ENCODE measurements at places on chromosomes 5 and 9.
A peak's percentile ranks its signal among the peaks of the same experiment; 100 is the strongest.

- DNase-seq: no peak
Measured at GRCh38 chr5:21254161-21254560, 1266.2 kb upstream of the CDH18 start.

DNA sequence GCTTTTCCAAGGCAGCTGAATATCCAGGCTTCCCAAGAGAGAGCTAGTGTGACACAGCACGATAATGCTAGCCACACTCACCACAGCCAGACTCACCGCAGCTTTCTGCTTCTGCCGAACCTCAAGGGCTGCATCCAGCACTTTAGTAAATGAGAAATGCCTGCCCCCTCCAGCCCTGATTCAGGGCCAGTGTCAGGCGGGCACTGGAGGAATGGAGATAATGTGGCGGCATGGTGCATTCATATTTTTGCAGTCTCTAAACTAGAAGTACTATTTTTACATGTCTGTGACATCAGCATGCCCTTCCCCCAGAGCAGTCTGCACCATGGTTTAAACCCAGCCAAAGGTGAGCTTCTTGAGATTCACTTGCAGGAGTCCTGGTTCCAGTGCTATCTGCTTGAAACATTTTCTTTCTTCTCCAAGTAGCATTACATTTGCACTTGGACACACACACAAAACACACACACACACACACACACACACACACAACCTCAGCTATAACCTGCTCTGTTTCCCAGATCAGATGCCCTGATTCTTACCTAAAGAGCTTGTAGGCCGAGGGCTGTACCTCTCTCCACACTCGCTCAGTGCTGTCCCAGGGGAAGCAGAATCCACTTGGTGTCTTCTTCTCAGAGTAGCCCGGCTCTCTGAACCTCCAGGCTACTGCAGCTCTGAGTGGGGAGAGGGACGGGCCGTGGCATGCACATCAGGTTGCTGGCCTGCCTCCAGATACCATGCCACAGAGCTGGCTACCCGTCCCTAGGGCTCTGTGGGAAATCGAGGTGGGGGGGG lies at the start of gene FGF1:
TSS of gene FGF1 (minus strand) at position 673 of the 792 bp plus-strand sequence. CDS start 71,963 bp downstream, outside the sequence.
- DNase-seq: peak; percentile 49

- DNase-seq: no peak
Measured at GRCh38 chr5:143198332-143198731, 205.2 kb downstream of the NR3C1 start.

DNA sequence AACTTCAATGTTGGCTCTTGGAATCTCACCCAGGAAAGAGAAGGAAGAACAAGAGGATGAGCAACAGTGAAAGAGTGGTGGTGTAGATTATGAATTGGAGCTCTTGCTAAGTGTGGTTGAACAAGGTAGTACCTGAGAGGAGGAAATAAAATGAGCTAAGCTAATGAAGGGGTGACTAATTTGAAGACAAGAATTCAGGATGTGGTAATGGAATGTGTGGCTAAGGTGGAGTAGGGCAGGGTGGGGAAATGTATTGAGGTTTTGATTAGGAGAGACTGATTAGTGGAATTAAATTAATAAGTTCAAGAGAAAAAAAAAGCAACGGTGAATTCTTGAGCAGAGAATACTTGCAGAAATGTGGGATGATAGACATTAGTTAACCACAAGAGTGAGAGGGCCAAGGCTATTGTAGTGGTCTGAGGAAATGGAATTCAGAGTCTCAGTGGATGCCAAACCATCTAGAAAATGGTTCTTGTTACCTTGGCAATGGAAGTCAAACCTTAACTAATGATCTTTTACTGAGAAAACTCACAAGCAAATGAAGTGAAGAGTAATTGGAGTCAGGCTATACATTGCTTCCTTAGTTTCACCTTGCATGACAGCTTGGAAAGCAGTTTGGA lies 648.3 kb upstream of the ZNF608 start:
- DNase-seq: peak; percentile 77

- DNase-seq: no peak
Measured at GRCh38 chr5:170221327-170221741, 11.5 kb upstream of the C5orf58 start.

- DNase-seq: no peak
Measured at GRCh38 chr9:103116246-103116645, 121.1 kb downstream of the CYLC2 start.

- no peak for DNase-seq
Measured at GRCh38 chr9:14838701-14839100, 71.5 kb downstream of the FREM1 start.

DNA sequence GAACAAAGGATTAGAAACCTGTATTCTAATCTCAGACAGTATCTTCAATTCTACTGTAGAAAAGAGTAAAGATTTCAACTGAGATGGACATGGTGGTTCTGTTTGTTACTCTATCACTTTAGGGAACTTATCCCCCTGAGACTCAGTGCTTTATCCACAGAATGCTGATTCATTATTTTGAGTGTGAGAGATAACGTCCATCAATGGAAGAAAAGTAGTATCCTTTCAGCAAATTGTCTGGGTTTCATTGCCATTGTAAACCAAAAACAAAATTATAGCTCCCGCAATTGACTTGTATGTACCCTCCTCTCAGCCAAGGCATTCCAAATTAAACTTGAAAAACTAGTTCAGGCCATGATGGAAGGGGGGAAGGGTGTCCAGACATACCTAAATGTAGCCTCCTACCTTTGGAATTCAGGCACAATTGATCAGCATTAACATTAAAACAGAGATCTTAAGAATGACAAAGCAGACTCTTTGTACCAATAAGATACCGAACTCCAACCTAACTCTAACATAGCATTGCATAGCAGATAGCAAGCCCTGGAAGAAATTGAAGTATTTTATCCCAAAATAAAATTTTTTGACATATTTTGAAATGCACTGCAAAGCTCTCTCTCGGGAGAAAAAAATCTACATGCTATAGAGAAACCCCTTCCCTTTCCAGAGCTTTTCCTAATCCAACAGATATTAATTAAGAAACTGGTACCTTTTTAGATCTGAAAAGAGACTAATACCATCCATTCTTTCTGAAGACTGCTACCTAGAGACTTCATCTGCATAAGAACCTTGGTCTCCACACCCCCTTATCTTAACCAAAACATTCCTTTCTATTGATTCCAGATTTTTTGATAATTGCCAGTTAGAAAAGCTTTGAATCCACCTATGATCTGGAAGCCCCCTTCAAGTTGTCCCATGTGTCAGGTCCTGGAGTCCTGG lies 1055.7 kb downstream of the PTPRD start:
- no peak for DNase-seq

DNA sequence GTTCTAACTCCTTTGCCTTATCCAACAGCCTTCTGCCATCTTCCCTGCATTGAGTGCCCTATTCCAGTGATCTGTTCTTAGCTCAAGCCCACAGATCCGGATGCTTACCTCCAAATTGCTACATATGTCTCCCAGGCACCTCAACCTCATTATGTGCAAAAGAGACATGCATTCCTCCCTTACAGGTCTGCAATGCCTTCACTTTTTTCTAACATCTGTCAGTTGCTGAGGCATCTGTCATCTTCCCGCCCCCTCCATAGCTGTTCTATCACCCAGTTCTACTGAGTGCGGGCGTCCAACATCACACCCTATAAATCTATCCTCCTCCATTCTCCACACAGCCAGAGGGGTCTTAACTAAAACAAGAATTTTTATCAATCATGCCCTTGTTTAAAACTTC lies 20.1 kb downstream of the NMRK1 start:
- no peak for DNase-seq

DNA sequence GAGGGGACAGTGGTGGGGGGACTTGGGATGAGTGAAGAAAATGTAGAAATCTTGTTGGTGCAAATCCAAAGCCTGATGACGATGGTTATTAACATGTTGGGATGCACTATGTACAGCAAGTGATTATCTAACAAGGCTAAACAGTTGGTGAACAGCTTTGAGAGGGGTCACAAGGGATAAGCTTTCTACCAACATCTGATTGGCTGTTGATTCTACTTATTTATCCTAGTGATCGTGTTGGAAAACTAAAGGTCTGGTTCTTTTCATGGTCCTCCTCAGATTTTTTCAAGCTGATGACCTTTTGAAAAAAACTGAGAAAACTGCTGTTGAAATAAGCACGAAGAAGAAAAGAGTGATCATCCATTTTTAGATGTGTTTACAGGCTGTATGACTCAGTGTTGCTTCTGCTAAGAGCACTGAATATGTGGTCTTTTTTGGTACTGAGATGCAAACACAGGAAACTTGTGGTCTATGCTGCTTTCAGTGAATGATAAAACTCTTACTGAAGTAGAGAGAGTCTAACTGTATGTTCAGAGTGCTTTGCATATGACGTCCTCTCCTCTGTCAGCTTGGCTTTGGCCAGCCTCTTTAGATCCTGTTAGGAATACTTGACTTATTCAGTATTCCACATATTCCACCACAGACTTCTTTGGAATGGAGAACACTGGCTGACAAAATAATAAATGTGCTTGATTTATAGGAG lies 174.8 kb downstream of the SLF1 start:
- peak; percentile 66 for DNase-seq
